ENCODE measurements at places on chromosomes 13 and 19.

GRCh38 chr19:38545596-38545995 is 72.2 kb downstream of the MAP4K1 start:
- H3K36me3 ChIP-seq: no peaks in the 10 kb centered on the region
- no peak for DNase-seq
- no peaks in the 10 kb centered on the region for H3K27me3 ChIP-seq
- no peak overlapping the region for H3K4me3 ChIP-seq

DNA sequence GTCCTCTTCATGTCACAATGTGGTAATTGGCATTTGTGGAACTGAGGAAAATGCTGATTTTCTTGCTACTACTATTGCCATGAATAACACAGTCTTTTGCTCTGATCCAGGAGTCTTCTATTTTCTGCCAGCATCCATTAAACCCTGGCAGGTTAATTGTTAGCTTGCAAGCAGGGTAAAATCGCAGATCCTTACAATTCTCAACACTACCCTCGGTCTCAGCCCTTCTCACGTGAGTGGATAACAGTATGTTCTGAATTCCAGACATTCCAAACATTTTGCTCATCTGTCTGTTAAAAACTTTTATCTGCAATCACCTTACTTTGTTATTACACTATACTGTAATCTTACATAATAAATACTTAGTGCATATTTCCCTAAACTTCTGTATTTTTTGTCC is 251.3 kb upstream of the ATXN8OS start:
- DNase-seq: no peak
- H3K27ac ChIP-seq: no peak overlapping the region
- H3K27me3 ChIP-seq: no peaks in the 10 kb centered on the region
- no peaks in the 10 kb centered on the region for H3K4me1 ChIP-seq

GRCh38 chr13:112696001-112696868 is 6.4 kb downstream of the ATP11A start:
- peak; percentile 76 for DNase-seq
- H3K27ac ChIP-seq: no peak overlapping the region
- no peak overlapping the region for H3K4me3 ChIP-seq
- no peaks in the 10 kb centered on the region for H3K36me3 ChIP-seq
- H3K4me1 ChIP-seq: no peaks in the 10 kb centered on the region

- no peaks in the 10 kb centered on the region for H3K27me3 ChIP-seq
- no peaks in the 10 kb centered on the region for H3K36me3 ChIP-seq
- DNase-seq: no peak
- H3K4me3 ChIP-seq: no peak overlapping the region
- H3K4me1 ChIP-seq: no peaks in the 10 kb centered on the region
- no peak overlapping the region for H3K27ac ChIP-seq
Observed at GRCh38 chr19:39014037-39014436, 18.3 kb downstream of the FBXO27 start.

GRCh38 chr13:102556806-102557205 is 40.0 kb upstream of the TPP2 start:
- H3K4me1 ChIP-seq: no peaks in the 10 kb centered on the region
- no peaks in the 10 kb centered on the region for H3K36me3 ChIP-seq
- H3K4me3 ChIP-seq: no peak overlapping the region
- no peaks in the 10 kb centered on the region for H3K27me3 ChIP-seq

GRCh38 chr19:17579661-17580244 is 24.3 kb downstream of the COLGALT1 start:
- no peaks in the 10 kb centered on the region for H3K4me1 ChIP-seq
- H3K27ac ChIP-seq: no peak overlapping the region
- no peak overlapping the region for H3K4me3 ChIP-seq

DNA sequence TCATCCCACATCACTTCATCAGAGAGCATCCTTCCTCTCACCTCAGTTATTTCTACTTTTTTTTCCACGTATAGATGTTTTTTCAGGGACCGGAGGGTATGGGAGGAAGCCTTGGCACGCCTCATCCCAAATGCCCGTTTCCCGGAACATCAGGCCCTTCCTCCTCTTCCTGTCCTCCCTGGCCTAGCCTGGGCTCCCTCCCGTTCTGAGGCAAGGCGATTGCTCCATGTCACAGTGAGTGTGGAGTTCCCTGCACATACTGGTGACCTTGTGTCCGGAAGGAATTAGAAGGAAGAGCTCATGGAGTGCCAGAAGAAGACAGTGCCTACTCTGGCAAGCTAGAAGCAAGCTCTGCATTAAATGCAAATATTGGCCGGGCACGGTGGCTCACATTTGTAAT is 1.1 kb upstream of the ZNF627 start:
- no peaks in the 10 kb centered on the region for H3K36me3 ChIP-seq
- H3K27me3 ChIP-seq: no peaks in the 10 kb centered on the region
- no peak overlapping the region for H3K4me3 ChIP-seq
- H3K4me1 ChIP-seq: no peaks in the 10 kb centered on the region

DNA sequence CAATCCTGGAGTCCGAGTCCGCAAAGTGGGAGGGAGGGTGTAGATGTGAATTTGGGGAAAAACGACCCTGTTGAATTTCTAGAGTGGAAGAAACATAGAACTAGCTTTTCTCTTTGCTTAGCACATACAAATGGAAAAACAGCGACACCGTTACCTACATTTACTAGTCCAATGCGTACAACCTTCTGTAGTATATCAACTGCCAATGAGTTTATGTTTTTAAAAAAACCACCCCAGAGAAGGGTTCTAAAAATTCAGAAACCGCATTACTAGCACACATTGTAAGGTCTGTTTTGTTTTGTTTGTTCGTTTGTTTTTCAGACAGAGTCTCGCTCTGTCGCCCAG is 332 bp upstream of the SUPT20H start:
- DNase-seq: no peak
- H3K36me3 ChIP-seq: no peaks in the 10 kb centered on the region
- no peaks in the 10 kb centered on the region for H3K27me3 ChIP-seq

GRCh38 chr13:112468069-112468468 is 91.9 kb downstream of the SPACA7 start:
- no peak overlapping the region for H3K4me3 ChIP-seq
- no peaks in the 10 kb centered on the region for H3K4me1 ChIP-seq
- H3K27ac ChIP-seq: no peak overlapping the region
- H3K27me3 ChIP-seq: no peaks in the 10 kb centered on the region
- no peaks in the 10 kb centered on the region for H3K36me3 ChIP-seq
- DNase-seq: no peak

DNA sequence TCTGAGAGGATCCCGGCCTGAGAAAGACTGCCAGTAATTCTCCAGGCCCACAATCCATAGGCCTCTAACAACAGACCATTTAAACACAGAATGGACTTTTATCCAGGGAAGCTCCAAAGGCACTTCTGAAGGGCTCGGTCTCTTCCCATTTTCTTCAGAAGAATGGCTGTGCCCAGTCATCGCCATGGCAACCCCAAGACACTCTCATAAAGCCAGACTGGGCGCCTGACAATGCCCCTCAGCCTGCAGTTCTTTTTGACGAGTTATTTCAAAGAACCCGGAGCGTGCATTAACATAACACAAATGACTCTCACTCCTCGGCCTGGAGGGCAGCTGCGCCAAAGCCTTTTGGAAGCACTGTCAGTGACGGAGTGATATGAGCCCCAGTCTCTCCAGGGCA is 61.0 kb downstream of the RASA3 start:
- H3K36me3 ChIP-seq: no peaks in the 10 kb centered on the region
- no peak overlapping the region for H3K4me3 ChIP-seq
- H3K27me3 ChIP-seq: no peaks in the 10 kb centered on the region
- H3K4me1 ChIP-seq: no peaks in the 10 kb centered on the region
- peak; percentile 43 for DNase-seq

DNA sequence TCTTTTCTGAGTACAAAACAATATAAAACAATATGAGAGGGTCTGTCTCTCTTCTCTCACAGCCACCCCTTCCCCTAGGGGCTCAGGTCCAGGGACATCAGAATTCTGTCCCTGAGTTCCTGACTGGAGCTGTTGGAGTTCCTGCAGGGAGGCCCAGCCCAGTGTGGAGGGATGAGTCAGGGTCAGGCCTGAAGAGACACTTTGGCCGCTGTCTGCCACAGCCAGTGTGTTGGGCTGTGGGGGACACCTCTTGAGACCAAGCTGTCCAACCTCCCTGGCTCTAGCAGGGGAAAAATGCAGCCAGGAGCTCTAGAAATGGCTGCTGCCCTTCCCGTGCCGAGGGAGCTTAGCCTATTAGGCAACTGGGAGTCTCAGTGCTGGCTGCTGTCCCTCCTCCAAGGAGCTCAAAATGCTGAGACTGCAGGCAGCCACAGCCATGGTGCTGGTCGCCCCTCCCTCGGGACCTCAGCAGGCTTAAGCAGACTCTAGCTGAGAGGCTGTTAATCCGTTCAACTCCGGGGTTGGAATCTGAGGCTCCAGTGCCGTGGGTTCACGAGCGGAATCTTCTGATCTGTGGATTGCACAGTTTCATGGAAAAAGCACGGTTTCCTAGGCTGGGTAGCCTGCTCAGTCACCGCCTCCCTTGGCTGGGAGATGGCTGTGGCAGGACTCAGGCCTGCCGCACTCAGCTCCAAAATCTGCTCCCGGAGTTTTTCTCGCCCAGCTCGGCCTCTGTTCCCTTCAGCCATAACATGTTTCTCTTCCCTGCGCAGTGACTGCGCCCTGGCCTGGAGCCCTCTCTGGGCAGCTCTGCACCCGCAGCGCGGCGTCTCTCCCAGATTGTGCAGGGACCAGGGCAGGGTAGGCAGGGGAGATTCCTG is 3.8 kb upstream of the ZNF626 start:
- no peaks in the 10 kb centered on the region for H3K36me3 ChIP-seq
- H3K4me1 ChIP-seq: no peaks in the 10 kb centered on the region
- peak overlapping the region; percentile 20 for H3K27ac ChIP-seq
- no peak overlapping the region for H3K4me3 ChIP-seq

DNA sequence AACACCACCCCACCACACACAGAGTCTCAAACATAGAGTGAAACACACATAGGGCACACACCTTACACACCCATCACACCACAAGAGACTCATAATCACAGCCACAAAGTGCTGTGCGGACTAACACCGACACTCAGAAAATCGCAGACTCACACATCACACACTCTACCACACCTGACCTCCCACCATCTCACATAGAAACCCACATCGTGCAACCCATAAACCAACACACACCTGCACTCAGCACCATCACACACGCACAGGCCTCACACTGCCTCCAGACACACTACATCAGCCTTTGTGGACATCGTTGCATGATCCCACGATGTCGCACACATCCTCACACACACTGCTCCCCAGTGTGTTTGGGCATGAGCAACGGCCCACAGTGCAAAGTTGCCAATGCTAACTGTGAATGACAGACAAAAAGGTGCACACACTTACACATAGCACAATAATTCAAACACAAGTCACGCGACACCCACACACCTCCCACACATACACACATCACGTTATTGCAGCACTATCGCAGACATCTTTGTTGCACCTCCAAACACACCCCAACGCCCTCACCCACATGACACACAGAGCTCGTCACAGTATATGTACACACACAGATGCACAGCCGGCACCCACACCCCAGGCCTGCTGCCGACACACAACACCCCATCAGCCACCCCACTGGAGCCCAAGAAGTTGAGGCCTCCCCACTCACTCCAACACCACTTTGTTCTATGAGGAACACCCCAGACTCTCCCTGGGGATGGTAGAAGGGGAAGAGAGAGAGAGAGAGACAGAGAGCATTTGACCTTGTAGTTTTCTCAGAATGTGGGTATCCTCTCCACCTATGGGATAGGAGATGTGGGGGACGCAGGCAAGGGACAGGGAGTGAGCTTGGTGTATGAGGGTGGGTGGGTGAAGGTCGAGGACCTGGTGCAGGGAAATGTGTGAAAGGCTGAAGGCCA is 1.2 kb upstream of the ATP1A3 start:
- H3K27me3 ChIP-seq: peaks cover 2% of the 10 kb centered on the region
- no peaks in the 10 kb centered on the region for H3K4me1 ChIP-seq
- H3K36me3 ChIP-seq: no peaks in the 10 kb centered on the region
- H3K4me3 ChIP-seq: no peak overlapping the region
- no peak overlapping the region for H3K27ac ChIP-seq
- DNase-seq: no peak

GRCh38 chr19:15093001-15093400 is 11.0 kb downstream of the OR1I1 start:
- H3K27ac ChIP-seq: no peak overlapping the region
- no peaks in the 10 kb centered on the region for H3K27me3 ChIP-seq
- no peaks in the 10 kb centered on the region for H3K4me1 ChIP-seq

DNA sequence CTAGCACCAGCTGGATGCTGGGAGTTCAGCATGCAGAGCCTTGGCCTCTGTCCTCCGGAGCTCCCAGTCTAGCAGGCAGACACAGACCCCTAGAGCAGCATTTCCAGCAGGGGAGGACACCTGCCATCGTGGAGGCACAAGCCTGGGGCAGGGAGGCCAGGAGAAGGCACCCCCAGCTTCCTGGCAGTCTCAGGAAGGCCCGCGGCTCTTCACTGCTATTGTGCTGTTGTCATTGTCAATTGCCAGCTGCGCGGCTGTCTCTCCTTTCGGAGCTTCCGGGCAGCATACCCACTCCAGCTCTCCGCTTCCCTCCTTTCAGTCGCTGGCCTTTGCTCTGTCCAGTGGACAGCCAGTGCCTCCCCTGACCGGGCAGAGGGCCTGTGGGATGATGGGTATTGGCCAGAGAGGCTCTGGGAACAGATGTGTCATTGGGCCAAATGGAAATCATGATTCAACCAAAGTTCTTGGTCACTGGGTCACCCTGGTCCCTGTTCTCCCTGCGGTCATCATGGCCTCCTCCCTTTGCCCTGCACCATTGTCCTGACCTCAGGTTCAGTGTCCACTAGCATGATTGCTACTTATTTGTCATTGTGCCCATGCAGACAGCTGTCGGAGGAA is 93.0 kb downstream of the SLC7A1 start:
- no peak overlapping the region for H3K27ac ChIP-seq
- H3K4me1 ChIP-seq: no peaks in the 10 kb centered on the region
- H3K27me3 ChIP-seq: no peaks in the 10 kb centered on the region
- no peak for DNase-seq
- H3K36me3 ChIP-seq: peaks cover 1% of the 10 kb centered on the region
- no peak overlapping the region for H3K4me3 ChIP-seq

GRCh38 chr13:29969286-29969685 is 118.9 kb upstream of the UBL3 start:
- no peak overlapping the region for H3K4me3 ChIP-seq
- H3K36me3 ChIP-seq: no peaks in the 10 kb centered on the region
- no peaks in the 10 kb centered on the region for H3K4me1 ChIP-seq
- no peak for DNase-seq

GRCh38 chr13:33919120-33919519 is 101.2 kb downstream of the RFC3 start:
- H3K4me3 ChIP-seq: no peak overlapping the region
- H3K4me1 ChIP-seq: no peaks in the 10 kb centered on the region
- no peak for DNase-seq
- H3K27ac ChIP-seq: no peak overlapping the region

GRCh38 chr13:41006978-41007743 is 12.0 kb downstream of the ELF1 start:
- no peaks in the 10 kb centered on the region for H3K27me3 ChIP-seq
- no peak overlapping the region for H3K27ac ChIP-seq
- peaks cover 2% of the 10 kb centered on the region for H3K4me1 ChIP-seq
- no peaks in the 10 kb centered on the region for H3K36me3 ChIP-seq
- DNase-seq: no peak

GRCh38 chr13:61148691-61149315 is 266.8 kb downstream of the PCDH20 start:
- no peaks in the 10 kb centered on the region for H3K27me3 ChIP-seq
- no peak overlapping the region for H3K27ac ChIP-seq
- no peaks in the 10 kb centered on the region for H3K4me1 ChIP-seq
- DNase-seq: no peak
- no peak overlapping the region for H3K4me3 ChIP-seq

All from aorta (tissue), 5 donors.